ENCODE measurements at places on chromosomes 5 and 9.
A peak's percentile ranks its signal among the peaks of the same experiment; 100 is the strongest.

DNA sequence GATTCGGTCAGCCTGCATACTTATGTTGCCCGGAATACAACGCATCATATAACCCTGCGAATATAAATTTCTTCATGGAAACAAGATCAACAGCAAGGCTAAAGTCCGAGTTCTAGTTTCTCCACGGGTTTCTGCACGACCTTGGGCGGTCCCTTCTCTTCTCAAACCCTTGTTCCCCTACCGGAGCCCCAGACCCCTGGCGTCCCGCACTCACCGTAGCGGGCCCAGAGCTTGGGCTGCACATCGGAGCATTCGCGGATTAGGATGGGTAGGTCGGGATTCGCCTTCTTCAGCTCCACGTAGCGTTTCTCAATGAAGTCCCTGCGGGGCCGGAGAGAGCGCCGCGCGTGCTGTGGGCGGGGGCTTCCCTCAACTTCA is 399 bp downstream of the NDUFA2 start:
- DNase-seq = no peak

DNA sequence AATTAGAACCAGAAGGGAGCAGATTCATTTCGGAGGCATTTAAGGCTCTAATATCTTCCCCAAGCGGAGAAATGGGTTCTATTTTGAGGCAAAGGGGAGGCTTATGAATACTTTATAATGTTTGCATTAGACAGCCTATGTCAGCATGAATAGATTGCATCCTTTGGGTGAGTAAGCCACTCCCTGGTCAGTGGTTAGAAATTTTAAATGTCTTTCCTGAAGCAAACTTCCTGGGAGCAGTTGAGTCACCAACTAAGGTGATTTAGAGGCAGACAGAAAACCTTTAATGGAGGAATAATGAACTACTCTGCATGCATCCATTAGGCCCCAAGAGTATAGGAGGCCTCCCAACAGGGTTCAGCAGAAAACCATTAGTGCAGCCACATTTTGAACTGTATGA is 204.9 kb downstream of the ELAVL2 start:
- DNase-seq = no peak

- DNase-seq = no peak
Observed at GRCh38 chr5:171906066-171906570, 100.3 kb downstream of the FBXW11 start.

- no peak for DNase-seq
Observed at GRCh38 chr9:110142868-110143481, 65.0 kb downstream of the C9orf152 start.

DNA sequence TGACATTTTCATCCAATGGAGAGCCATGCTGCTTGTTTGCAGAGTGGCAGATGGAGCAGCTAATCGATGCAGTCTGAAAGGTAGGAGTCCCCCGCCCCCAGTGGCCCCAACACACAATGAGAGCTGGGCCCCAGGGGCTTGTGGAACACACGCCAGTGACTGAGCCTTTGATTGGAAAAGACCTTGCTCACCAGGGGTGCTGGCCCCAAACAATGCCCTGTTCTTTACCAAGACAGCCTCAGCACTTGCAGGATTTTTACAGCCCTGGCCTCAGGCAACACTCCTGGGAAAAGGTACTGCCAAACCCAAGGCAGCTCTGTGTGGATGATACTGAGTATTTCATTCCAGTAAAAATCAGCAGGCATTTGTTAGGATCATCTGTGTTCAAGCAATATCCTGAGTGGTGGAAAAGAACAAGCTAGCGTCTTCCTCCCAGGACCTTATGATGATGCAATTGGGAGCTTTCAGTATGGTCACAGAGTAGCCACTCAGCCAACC is 276.8 kb upstream of the CLINT1 start:
- DNase-seq = no peak

DNA sequence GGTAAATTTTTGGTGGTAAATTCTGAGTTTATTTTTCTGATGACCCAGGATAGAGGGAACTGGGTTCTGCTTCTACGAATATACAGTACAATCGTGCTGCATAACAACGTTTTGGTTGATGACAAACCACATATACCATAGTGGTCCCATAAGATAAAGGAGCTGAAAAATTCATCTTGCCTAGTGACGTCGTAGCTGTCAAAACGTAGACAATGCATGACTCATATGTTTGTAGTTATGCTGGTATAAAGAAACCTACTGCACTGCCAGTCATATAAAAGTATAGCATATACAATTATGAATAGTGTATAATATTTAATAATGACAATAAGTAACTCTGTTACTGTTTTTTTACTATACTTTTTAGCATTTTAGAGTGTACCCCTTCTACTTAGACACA is 244.0 kb downstream of the GAS1 start:
- no peak for DNase-seq

- no peak for DNase-seq
Observed at GRCh38 chr9:119722384-119722783, 353.1 kb upstream of the BRINP1 start.

- no peak for DNase-seq
Observed at GRCh38 chr9:27540502-27540901, 10.9 kb upstream of the MOB3B start.

- no peak for DNase-seq
Observed at GRCh38 chr5:176660530-176660859, 13.2 kb downstream of the TSPAN17 start.

DNA sequence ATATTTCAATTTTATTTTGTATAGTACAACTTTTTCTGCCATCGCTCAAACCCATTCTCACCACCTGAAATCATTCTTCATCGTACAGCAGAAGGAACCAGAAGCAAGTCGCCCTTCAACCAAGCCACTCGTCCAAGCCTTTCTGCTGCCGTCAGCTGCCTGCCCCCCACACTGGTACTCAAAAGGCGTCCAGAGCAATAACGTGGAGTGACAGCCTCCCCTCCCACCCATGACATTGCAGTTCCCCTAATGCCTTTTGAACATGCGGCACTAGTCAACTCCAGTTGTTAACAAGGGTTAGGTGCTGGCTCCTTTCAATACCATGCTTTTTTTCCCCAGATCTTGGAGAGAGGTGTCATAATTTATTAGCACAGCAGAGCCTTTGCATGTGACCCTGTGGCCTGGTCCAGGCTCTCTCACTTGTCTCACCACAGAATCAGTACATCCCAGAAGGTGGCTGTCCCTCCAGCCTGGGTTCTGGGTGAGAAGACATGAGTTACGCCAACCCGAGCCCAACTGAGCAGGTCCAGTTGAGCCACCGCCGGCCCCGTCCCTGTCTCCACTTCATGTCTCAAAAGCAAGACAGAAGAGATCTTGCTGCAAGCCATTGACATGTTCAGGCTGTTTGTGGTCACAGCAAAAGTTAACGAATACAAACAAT is 20.4 kb upstream of the MED10 start:
- DNase-seq = no peak

GRCh38 chr5:161406880-161407279 is 139.6 kb downstream of the GABRB2 start:
- DNase-seq = no peak

GRCh38 chr9:110241260-110241857 is 14.9 kb downstream of the TXN start:
- DNase-seq = no peak

- DNase-seq = no peak
Observed at GRCh38 chr5:72170101-72170500, 62.8 kb downstream of the MAP1B start.

DNA sequence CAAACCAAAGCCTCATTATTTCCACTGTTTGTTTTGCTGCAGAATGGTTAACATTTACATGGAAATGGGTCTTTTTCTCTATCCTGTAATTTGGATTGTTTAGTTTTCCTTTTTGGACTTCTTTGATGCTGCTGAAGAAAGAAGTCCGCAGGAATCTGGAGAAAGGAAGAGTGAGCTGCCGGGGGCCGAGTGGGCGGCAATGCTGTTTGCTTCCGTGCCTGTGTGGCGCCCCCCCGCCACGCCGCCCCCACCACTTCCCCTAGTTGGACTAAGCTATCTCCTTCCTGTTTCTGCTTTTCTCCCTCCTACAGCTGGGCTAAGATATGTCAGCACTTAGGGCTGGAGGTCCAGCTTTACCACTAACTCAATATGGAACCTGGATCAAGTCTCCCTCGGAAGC is 39.7 kb downstream of the ACTL7B start:
- DNase-seq = no peak

DNA sequence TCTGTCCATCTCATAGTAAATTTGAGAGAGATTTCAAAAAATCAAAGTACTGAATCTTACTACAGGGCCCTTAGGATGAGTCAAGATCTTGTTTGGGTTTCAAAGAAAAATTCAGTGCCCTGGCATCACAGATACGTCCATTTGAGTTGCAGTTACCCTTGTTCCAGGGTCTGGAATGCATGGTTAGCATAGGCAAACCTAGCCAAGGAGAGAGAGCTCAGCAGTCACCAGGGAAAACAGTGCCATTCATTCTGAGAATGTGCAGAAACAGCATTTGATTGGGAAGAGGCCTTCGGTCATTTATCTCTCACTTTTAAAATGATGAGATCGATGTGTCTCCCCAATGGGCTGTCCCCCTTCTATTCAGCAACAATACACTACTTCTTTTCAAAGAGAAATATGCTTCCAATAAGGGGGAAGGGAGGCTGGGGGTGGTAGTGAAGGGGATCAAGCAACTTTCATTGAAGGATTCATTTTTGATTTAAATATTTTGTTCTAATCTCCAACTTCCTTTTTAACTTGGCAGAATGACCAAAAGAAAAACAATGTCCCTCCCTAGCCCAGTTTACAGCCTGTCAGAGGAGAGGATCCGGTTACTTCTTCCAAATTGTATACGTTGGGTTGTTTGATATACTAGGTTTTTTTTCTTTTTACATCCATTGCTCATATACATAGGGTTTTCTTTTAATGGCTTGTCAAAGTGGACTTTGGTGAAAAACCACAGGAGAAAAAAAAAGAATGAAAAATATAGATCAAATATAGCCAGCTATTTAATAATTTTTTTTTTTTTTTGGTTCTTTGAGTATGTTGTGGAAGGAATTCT is 491.1 kb downstream of the CCDC171 start:
- DNase-seq = no peak

DNA sequence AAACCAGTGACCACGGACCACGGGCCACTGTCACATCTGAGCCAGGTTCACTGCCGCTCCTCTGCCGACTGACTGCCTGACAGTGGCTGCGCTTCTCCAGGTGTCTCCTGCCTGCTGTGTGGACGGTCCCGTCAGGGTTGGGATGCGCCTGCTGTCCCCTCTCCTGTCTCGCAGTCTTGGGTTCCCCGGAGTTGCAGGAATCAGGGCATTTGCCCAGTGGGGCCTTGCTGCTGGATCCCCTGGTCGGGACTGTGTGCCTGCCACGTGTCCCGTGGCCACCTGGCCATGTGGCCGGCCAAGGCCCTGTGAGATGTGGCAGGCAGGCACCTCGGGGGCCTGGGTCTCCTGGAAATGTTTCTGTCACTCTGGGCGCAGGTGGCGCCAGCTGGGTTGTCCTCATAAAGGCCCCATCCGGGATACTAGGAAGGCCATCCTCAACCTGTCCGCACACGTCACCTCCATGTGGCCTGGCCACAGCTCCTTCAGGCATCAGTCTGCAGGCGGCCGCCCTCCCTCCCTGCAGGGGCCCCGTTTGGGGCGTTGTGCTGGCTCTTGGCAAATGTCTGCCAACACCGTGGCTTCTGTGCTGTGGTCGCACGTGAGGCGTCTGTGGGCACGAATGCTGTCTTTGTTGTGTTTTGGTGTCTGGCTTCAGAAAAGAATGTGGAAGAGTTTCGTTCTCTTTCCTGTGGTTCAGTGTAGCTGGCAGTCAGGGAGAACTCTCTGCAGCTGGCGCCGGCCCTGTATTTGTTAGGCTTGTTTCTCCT is 6.4 kb upstream of the TOR4A start:
- DNase-seq = no peak

- DNase-seq = no peak
Observed at GRCh38 chr5:38207343-38207742, 51.0 kb upstream of the EGFLAM start.

DNA sequence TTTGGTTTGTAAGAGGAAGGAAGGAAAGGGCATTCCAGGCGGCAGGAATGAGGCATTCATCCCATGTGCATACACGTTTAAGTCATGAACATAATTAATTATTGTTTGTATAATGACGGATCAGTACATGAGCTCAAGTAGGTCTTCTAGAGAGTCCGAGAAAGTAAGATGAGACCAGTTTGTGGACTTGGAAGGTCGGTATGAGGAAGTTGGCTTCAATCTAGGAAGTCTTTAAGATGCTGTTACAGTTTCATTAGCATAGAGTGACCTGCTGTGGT is 2.1 kb downstream of the GTF3C4 start:
- DNase-seq = no peak

DNA sequence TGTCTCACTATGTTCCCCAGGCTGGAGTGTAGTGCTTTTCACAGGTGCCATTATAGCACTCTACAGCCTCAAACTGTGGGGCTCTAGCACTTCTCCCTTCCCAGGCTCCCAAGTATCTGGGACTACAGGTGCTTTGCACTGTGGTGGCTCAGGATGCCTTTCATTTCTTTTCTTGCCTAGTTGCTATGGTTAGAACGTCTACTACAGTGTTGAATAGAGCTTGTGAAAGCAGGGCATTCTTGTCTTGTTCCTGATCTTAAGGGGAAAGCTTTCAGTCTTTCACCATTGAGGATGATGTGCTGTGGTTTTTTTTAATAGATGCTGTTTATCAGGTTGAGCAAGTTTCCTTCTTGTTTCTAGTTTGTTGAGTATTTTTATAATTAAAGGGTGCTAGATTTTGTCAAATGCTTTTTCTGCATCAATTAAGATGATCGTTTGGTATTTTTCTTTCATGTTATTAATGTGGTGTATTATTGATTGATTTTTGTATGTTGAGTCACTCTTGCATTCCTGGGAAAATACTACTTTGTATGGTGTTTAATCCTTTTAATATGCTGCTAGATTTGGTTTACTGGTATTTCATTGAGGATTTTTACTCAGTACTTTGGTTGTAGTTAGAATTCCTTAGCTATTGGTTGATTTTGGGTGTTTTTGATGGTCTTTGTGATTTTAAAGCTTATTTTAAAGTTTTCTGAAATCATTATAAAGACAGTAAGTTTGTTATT is 35.6 kb downstream of the GPBP1 start:
- no peak for DNase-seq

- peak; percentile 13 for DNase-seq
Observed at GRCh38 chr9:6645355-6646292, at the start of gene GLDC. TSS of gene GLDC (minus strand) at chr9:6645729. CDS start at chr9:6645499, 230 bp downstream.

GRCh38 chr9:6014670-6015270 is 654 bp downstream of the RANBP6 start:
- no peak for DNase-seq

- DNase-seq = no peak
Observed at GRCh38 chr9:128750926-128751595, 20.7 kb downstream of the ZER1 start.

- no peak for DNase-seq
Observed at GRCh38 chr5:90096415-90097081, 313.0 kb downstream of the CETN3 start.

- no peak for DNase-seq
Observed at GRCh38 chr5:39412721-39413394, 11.9 kb downstream of the DAB2 start.

DNA sequence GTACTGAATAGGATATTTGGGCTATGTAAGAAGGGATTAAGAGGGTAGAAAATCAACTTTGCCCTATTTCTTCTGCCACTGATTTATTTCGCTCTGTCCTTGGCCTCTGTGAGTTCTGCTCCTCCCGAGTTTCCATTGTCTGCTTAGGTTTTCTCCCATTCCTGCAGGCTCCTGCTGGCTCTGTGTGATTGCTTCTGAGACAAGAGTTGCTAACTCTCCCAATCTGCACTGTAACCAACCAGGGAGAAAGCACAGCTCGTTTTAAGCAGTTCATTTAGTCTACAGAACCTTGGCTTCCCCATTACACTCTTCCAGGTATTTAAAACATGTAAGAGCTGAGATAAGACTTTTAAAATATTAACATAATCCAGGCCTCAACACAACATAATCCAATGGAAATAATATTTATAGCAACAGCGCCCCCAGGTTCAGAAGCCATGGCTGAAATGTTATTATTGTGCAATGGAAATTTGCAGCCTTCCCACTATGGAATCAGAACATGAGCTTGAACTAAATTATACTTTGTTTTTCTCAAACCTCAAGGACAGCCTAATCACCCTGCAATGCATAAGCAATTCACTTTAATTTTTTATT is 203.5 kb downstream of the ERCC6L2 start:
- DNase-seq = no peak
